GM12864 (cell line): ENCODE measurements at places on chromosomes 5 and 9.

- DNase-seq = no peak
These were observed 79.0 kb upstream of the RAI14 start for GRCh38 chr5:34576891-34577666.

- DNase-seq = no peak
These were observed 27.0 kb downstream of the TLE4 start for GRCh38 chr9:79598562-79599345.

- no peak for DNase-seq
These were observed 745.0 kb downstream of the PRELID2 start for GRCh38 chr5:145090115-145090514.

DNA sequence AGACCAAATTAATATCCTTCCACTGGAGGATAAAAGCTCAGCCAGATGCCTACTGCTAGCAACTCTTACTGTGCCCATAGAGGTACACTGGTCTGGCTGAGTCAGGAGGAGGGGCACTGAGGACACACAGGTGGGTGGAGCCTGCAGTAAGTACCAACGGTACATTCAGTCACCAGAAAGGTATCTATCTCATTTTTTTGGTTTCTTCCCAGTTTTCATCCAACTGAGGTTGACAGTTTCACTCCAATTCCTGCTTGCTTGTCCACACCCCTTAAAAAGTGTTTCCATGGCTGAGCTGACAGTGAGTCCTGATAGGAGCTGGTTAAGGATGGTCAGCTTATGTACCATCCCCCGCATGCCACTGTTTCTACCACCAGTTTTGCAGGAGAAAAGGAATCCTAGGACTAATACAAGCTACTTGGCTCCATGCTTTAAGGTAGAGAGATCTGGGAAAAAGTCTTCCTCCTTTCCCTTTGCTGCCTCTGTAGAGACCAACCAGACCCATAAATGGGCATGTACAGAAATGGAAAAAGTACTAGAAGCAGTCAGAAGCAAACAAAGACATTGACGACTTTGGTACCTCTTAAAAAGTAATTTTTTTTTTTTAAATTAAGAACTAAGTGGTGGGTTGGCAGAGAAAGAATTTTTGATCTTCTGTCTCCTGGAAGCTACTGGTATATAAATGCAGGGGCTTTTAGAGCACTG lies 3.2 kb downstream of the ELL2 start:
- DNase-seq = no peak

DNA sequence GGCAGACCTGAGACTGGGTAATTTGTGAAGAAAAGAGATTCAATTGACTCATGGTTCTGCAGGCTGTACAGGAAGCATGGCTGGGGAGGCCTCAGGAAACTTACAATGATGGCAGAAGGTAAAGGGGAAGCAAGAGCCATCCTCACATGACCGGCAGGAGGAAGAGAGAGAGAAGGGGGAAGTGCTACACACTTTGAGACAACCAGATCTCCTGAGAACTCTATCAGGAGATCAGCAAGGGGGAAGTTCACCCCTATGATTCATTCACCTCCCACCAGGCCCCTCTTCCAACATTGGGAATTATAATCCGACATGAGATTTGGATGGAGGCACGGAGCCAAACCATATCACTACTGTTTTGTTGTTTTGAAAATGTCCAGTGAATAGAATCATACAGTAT lies 110.2 kb downstream of the DAPK1 start:
- DNase-seq = no peak

GRCh38 chr9:110338143-110338542 lies 480 bp upstream of the TXNDC8 start:
- DNase-seq = no peak

DNA sequence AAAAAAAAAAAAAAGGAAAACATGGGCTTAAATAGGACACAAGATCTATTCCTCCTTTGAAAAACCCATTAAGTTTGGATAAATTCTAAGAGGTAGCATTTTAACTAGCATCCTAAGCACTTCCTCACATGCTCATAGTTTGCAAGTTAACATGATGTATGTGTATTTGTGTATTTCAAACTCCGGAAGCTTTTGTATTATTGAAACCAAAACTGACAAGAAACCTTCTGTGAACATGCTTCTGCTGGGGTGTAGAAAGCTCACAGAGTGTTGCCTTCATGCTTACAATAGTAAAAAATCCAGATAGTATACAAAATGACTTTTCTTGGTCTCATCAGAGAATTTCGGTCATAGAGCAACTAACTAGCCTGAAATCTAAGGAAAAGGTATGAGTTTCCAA lies 103.8 kb downstream of the SH3GL2 start:
- DNase-seq = no peak

DNA sequence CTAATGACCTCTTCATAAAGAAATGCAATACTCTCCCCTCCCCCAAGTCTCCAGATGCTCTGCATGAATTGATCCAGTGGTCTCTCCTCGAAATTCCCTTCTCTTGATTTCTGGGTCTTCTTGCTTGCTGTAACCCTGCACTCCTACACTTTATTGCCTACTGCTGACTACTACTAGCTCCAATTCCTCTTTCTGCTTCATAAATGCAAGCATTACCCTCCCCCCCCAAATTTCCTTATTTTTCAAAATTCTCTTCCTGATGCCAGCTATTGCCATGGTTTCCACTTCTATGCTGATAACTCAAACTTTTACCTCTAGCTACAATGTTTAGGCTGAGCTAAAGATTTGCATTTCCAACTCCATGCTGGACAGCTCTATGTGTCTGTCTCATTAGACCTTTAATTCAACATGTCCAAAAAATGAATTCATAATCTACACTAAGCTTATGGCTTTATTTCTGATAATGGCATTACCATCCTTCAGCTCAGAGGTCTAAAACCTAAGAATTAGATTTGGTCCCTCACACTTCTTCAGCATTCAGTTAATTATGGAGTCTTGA lies 1.4 kb downstream of the ZBTB26 start:
- DNase-seq = no peak

DNA sequence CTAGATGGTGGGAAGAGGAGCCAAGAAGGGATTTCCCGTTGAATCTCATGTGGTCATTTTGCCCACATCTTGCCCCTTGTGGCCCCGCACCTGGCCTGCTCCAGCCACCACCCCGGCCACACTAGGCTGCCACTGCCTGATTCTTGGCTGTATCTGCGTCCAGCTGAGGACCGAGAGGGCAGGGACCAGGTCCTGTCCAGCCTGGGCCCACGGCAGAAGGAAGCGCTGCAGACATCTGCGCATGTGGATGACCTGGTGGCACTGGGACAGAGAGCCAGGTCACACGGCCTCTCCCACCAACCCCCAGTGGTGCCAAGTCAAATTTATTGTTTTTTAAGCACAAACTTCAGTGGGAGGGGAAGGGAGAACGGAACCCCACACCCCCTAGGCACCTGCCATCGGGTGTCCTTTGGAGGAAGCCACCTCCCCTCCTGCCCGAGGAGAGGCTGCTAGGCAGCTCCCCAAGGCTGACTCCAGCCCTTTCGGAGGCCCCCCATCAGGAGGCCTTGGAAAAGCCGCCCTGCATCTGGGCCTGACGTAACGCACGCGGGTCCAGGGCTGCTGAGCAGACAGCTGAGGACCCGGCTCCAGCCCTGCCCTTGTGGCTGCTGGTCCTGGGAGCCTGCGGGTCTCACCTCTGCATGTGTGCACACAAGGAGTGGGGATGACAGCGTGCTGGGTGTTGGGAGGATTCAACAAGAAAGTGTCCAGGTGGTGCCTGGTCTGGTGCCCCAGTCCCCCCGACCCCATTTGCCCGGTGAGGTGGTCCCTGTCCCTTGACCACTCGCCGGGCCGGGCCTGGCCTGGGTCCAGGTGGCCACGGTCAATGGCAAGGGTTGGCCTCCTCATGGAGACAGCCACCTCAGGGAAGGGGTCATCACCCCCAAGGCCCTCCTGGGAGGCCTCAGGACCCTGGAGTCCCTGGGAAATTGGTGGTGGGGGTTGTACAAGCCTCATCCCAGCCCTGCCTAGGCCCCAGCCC lies 5.9 kb upstream of the QRFP start:
- DNase-seq = no peak

DNA sequence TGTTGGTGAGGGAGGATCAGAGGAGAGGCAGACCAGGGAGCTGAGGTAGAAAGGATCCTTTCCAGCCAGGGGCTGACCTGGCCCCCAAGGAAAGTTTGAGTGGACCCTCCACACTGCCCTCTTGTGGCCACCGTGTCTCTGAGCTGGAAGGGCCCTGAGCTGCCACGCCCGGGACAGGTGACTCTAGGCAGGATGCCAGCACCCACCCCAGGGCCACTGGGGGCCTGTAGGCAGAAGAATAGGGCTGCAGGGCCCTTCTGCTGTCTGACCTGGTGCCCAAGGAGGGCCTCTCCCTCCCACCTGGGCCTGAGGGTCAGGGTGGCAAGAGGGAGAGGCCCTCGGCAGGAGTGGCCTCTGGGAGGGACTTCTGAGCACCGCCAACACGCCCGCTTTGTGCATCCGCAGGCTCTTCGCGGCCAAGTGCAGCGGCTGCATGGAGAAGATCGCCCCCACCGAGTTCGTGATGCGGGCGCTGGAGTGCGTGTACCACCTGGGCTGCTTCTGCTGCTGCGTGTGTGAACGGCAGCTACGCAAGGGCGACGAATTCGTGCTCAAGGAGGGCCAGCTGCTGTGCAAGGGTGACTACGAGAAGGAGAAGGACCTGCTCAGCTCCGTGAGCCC lies 76.8 kb downstream of the LMX1B start:
- no peak for DNase-seq

DNA sequence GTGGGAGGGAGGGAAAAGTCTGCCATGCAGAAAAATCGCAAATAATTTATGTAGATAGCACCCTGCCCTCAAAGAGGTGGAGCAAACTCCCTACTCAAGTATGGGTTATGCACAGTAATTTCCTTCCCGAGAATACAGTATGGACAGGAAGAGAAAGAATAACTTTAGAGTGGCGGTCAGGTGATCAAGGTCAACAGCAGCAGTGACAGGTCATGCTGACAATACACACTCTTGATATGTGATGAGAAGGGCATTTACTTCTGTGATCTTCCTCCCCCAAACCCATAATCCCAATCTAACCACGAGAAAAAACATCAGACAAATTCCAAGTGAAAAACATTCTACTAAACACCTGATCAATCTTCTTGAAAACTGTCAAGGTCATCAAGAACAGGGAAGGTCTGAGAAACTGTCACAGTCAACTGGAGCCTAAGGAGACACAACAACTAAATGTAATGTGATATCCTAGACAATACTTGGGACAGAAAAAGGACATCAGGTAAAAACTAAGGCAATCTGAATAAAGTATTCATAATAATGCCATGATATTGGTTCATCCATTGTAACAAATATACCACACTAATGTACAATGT lies 11.7 kb downstream of the BICD2 start:
- no peak for DNase-seq

DNA sequence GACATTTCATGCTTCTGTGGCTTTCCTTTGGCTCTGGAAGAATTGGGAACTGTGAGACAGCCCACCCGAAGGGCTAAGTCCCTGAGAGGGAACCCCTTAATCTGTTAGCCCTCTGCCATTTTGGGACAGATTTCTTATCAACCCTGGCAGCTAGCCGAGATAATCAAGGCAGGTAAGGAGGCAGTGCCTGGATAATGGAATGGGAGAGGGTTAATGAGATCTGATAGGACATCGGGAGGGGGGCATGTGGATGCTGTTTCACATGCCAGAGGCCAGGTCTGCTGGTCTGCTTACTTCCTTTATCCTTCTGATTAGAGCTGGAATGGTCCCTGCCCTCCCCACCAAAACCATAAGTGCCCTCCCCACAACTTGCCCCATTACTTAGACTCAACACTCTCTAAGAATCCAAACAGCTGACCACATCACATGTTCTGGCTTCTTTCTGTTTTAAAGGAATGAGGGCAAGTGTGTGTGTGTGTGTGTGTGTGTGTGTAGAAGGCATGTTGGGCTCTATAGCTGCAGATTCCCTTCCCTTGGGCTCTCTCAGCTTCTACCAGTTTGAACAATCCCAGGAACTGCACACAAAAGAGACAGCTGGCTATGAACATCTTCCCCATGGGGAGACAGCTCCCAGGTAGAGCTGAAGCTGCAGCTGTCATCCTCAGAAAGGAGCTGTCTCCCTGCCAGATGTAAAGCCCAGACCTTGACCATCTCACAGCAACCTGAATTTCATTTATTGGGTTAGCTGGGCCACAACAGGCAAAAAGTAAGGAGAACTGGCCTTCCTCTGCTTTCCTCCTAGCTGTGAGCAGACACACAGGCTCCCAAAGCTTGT lies 221.3 kb downstream of the PIK3R1 start:
- no peak for DNase-seq

- no peak for DNase-seq
These were observed 1211.5 kb upstream of the CDH9 start for GRCh38 chr5:28249771-28250415.

GRCh38 chr5:124742983-124743601 lies 3.3 kb downstream of the ZNF608 start:
- DNase-seq = no peak

DNA sequence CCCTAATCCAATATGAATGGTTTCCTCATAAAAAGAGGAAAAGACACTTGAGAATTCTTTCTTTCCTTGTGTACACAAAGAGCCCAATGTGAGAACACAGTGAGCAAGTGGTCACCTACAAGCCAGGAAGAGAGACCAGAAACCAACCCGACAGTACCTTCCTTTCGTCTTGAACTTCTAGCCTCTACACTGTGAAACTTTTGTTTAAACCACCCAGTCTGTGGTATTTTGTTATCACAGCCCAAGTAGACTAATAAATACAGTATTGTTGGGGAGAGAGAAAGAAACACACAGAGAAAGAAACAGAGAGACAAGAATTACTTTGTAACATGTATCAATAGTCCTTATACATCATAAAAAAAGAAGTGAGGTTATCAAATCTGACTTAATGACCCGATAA lies 37.2 kb downstream of the CENPK start:
- DNase-seq = no peak
